ENCODE measurements at places on chromosomes 12 and 14.

GRCh38 chr14:91229743-91230200, 14.7 kb downstream of the GPR68 start:
- no peak for DNase-seq

- no peak for DNase-seq
Observed at GRCh38 chr12:70577283-70577634, 60.0 kb downstream of the PTPRB start.

DNA sequence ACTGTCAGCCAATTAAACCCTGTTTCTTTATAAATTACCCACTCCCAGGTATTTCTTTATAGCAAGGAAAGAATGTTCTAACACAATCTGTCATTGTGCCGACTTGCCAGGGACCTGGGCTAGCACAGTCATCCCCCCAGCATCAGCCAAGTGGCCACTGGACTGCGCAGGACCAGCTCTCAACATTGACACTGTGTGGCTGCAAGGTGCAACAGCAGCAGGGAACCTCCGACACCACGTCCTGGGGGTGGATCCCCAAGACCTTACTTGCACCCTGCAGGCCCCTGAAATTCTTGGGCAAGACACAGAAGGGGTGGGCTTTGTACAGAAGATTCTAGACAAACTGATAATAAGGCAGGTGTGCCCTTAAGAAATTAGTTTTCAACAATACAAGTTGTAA, 309.5 kb downstream of the GLT1D1 start:
- no peak for DNase-seq

GRCh38 chr14:37466623-37467088, 128.4 kb downstream of the FOXA1 start:
- no peak for DNase-seq

GRCh38 chr12:92556637-92557421, 146.0 kb upstream of the PLEKHG7 start:
- no peak for DNase-seq

DNA sequence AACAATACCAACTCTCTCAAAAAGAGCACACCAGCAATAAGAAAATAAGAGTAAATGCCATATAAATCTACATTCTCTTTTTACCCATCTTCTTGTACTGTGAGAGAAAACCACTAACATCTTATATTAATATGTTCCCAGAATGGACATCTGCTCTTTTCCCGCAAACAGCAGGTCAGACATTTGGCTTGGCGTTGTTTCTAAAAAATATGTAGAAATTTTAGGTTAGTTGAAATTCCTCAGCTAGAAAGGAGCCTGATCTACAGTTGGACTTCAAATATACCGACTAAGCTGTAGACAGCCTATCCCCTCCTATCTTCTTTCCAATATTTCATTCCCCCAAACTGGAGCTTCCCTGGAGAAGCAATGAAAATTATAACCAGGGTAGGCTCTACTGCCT, 88.7 kb downstream of the PPP2R5E start:
- no peak for DNase-seq

DNA sequence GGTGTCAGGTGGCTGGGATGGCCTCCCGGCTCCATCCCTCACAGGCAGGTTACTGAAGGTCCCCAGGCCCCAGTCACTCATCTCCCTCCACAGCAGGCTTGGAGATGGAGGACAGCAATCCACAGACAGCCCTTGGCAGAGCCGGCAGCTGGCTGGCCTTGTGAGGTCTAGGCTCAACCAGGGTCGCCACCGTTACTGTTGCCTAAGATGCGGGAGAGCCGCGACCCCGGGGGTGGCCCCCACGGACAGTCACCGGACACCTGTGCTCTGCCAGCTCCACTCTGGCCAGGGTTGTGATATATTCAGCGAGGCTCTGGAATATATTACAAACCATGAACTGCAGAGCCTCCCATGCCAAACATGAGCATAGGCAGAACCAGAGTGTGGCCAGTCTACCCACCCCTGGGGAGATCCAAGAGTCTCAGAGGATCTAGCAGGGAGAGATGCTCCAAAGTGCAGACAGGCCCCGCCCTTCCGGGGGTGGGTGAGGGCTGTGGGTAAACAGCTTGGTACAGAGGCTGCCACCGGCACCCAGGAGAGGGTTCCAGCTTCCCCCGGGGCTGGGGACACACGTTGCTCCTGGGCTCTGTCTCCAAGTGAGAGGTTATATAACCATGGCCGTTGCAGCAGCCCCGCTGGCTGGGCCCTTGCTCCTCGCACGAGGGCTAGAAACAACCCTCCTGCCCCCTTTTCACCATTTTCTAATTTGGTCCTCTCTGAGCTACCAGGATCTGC, 55.9 kb upstream of the DIO3 start:
- no peak for DNase-seq

- no peak for DNase-seq
Observed at GRCh38 chr12:103468837-103469236, 26.9 kb downstream of the C12orf42 start.

DNA sequence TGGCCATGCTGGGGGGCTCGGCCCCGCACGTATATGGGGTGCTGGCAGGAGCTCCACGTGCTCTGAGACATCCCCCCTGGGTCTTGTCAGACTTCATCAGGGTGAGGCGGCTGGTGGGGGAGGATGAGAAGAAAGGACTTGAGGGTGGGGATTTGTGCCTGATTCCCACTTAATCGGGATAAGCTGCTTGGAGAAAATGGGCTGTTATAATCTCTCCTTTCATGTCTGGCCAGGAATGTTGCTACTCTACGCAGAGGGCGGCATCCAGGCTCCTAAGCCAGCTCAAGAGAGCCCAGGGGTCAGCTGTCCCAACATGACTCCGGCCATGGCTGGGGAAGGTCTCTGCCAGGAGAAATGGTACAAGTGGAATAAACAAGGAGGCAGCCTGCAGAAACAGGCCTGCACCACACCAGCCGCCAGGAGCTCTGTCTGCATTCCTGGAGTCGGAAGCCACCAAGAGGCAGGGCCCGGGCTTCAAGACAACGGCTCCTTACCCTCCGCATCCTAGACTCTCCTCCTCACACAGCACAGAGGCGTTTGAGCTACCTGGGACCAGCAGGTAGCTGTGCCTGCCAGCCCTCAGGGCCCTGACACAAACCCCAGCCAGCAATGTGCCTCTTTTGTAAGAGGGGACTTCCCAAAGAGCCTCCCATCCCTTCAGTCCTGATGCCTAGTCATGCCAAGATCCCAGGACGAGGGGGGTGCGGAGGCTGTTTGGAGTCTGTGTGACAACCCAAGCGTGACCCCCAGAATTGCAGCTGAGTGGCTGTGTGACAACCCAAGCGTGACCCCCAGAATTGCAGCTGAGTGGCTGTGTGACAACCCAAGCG, 195.8 kb upstream of the DIO3 start:
- no peak for DNase-seq

DNA sequence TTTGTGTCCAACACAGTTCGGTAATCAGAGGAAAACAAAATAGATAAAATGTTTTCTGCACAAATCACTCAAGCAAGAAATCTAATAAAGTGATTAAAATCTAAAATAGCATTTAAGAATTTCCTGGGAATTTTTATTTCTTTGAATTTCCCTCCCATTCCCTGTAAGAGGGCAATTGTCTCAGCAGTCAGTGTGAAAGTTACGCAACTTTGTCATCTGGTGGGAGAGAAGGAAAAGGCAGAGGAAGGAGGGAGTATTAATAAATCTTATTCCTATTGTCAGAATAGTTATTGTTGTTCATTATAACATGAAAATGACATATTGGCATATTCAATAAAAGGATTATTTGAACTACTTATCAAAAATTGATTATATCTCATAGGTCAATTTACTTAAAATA, 464.9 kb downstream of the PRKD1 start:
- DNase-seq = no peak

- DNase-seq = no peak
Observed at GRCh38 chr12:86006727-86007126, 132.6 kb downstream of the NTS start.

GRCh38 chr12:2764398-2764797, 30.4 kb upstream of the FKBP4 start:
- DNase-seq = no peak

GRCh38 chr12:74339211-74339610, 198.4 kb upstream of the ATXN7L3B start:
- no peak for DNase-seq

GRCh38 chr12:74488134-74488533, 49.5 kb upstream of the ATXN7L3B start:
- DNase-seq = no peak

DNA sequence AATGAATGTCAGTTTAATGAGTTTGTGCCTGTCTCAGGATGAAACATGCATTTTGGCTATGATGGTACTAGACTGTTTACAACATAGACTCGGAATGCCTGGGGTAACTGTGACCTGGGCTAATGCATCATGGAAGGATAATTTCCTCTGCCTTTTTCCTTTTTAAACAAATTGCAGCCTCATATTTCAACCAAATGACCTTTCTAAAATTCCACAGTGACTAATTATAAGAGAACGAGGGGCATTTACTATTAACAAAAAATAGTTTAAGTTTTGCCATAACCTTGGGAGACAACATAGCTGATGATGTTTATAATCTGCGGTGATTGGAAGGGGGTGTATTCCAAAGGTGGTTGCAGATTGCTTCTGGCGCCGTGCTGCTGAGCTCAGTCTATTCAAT, 1140.5 kb downstream of the GALC start:
- no peak for DNase-seq

GRCh38 chr14:99520571-99521081, 39.4 kb downstream of the CCNK start:
- no peak for DNase-seq

GRCh38 chr14:77623201-77623600, 6.8 kb upstream of the SPTLC2 start:
- no peak for DNase-seq

DNA sequence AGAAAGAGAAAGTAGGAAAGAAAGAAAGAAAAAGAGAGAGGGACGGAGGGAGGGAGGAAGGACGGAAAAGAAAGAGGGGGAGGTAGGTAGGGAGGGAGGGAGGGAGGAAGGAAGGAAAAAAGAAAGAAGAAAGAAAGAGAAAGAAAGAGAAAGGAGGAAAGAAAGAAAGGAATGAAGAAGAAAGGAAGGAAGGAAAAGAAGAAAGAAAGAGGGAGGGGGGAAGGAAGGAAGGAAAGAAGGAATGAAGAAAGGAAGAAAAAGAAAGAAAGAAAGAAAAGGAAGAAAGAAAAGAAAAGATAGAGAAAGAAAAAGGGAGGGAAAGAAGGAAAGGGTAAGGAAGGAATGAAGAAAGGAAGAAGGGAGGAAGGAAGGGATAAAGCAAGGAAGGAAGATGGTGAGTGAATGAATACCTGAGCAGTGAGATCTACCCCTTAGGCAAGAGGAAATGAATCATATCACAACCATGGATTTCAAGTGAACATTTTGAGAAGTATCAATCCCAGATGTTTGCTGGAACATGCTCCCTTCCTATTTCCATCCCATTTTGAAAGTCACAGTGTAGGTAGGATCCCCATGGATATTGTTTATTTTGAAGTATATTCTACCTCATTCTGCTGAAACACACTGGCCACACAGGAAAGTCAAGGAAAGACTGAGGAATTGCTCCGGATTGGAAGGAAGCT, 639.4 kb upstream of the TBX3 start:
- DNase-seq = no peak

DNA sequence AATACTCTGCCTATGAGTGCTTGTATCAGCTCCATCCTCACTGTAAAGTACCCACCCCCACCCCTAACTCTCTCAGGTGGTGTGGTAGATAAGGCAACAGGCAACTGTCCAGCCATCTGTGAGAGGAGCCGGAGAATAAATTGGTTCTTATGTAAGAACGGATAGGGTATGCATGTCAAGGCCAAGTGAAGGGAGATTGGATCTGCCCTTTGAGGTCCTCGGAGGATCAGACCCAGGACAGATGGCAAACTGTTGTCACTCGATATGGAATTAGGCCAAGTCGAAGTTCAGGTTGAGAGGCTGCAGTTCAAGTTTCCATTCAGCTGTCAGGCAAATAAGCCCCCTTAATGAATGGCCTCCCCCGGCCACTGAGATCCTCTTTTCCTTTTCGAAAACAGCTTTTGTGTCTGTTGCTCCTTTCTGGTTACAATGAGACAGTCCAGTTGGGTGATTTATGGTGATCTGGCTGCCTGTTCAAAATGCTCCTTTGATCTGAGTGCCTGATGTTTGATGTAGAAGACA, 120.3 kb downstream of the VRK1 start:
- DNase-seq = no peak

GRCh38 chr12:68012712-68013111, 23.5 kb downstream of the IFNG-AS1 start:
- DNase-seq = no peak

- no peak for DNase-seq
Observed at GRCh38 chr12:24500831-24501230, 448.1 kb downstream of the BCAT1 start.

DNA sequence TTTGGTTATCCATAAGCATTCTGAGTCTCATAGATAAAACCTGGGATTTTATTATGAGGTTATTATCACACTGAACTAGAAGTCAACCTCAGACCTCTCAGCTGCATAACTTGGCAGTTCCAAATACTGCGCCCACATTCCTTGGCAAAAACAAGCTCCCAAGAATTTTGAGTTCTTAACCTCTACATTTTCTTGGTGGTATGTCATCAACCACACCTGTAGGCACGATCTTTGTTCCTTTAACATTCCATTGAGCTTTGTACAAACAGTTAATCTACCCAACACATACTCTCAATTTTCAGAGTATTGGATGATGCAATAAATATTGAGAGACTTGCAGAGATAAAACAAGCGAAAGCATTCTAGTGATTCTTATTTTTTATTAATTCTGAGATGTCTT, 371.8 kb upstream of the PRICKLE1 start:
- no peak for DNase-seq

DNA sequence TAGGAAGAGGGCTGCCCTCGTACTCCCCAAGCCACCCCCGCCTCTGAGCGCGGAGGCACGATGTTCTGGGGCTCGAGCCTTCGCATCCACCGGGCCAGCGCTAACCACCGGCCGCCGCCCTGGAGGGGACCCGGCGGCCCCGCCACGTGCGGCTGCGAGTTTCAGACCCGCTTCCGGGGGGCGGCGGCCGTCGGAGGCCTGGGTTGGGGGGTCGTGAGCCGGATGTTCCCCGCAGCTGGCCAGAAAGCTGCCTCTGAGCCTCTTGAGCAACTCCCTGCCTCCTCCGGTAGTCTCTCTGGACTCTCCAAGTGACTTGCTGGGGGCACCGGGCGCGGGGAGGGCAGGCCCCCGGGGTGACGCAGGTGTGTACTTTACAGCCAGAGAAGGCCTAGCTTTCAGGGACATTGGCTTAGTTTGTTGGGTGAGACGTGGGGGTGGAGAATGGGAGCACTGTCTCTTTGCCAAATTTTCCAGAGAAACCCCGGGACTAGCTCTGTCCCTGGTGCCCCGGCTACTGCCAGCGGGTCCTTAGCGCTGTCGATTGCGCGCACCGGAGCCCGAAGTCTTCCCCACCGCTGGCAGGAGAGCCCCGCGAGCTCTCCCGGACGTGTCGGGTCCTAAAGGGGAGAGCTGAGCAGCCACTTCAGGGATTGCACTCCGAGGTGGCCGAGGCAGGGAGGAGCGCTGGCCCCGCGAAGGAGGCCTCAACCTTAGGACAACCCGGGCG, 15.6 kb downstream of the OTX2 start:
- no peak for DNase-seq

DNA sequence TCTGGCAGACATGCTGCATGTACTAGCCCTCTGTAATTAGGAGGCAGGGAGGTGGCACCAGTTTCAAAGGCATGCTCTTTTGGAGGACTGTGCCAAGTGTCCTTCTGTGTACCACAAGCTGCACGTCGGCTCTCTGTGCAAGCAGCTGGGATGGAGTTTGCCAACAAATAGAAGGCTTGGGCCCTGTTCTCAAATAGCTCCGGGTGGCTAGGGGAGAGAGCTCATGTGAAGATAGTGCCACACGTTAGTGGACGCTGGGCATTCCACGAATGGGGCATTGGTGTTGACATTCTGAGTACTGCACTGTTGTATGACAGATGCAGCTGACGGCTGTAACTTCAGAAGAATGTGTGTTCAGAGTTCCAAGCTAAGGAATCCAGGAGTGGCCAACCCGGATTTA, 4.4 kb downstream of the AACS start:
- no peak for DNase-seq
